Cortex of kidney (tissue), 1 donor: ENCODE measurements at places on chromosomes 7 and 10.

GRCh38 chr7:142864980-142865747 lies 10.3 kb downstream of the EPHB6 start:
- DNase-seq: no peak

DNA sequence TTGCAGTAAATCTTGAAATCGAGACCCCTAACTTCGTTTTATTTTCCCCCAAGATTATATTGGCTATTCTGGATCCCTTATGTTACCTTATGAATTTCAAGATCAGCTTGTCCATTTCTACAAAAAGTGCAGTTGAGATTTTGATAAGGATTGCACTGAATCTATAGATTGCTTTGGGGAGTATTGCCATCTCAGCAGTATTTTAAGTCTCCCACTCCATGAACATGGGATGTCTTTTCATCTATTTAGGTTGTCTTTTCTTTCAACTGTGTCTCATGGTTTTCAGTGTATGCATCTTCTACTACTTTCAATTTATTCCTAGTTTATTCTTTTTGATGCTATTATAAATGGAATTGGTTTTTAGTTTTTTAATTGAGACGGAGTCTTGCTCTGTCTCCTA lies 89.6 kb downstream of the EZH2 start:
- DNase-seq: no peak

DNA sequence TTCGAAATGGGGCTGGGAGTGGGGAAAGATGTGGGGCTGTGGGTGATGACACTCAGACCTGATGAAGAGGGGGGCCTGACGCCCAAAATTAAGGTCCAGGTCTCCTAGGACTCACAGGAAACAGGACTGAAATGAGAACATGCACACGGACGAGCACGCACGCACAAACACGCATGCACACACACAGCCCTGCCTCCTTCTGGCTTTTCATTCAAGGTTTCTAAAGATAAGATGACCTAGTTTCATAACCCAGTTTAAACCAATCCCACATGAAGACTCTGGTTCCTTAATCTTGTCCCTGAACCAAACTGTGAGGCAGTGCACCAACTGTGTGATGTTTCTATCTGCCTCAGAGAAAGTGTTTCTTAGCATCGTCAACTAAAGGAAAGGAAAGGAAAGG lies 162.0 kb downstream of the DGKI start:
- no peak for DNase-seq

GRCh38 chr7:144452064-144452463 lies 48.6 kb upstream of the NOBOX start:
- DNase-seq: no peak

GRCh38 chr10:85047170-85047834 lies 718.9 kb downstream of the CCSER2 start:
- no peak for DNase-seq

DNA sequence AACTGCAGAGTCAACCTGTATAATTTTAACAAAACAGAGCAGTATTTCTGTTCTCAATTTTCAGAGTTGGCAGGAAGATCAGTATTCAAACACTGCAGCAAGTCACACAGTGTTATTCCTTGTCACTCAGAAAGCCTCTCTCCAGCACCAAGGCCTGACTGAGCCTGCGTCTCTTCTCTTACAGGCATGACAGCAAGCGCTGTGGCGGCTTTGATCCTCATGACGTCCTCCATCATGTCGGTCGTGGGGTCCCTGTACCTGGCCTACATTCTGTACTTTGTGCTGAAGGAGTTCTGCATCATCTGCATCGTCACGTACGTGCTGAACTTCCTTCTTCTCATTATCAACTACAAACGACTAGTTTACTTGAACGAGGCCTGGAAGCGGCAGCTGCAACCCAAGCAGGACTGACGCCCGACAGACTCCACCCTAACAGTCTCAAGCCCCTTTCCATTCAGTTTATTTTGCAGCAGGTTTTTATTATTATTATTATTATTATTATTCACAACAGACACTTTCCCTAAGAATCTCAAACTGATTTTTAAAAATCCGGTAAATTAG lies 28.0 kb downstream of the GUSB start:
- no peak for DNase-seq

- DNase-seq: no peak
Observed at GRCh38 chr10:108434559-108435252, 1270.2 kb upstream of the SORCS1 start.

- no peak for DNase-seq
Observed at GRCh38 chr10:89153116-89153515, 54.0 kb downstream of the CH25H start.
